ENCODE measurements at places on chromosomes 7 and 10.

DNA sequence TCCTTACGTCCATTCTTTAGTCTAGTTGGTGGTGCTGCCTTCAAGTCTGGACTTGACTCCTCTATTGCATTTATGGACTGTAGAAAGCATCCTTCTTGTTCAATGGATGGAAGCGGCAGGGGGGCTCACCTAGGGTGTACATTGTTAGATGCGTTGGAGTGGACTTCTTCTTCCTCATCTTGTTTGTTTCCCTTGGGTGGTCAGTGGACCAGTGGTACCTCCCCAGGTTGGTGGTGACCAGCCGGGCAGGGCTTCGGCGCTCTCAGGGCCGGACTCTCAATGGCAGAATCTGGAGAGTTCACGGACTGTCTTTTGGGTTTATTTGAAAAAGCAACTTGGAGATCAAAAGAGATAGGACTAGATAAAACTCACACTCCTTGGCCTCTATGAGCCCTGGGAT, 6.2 kb upstream of the BTBD16 start:
- no peak for DNase-seq

- DNase-seq = no peak
These were observed 4.0 kb upstream of the SVOPL start for GRCh38 chr7:138705167-138705566.

DNA sequence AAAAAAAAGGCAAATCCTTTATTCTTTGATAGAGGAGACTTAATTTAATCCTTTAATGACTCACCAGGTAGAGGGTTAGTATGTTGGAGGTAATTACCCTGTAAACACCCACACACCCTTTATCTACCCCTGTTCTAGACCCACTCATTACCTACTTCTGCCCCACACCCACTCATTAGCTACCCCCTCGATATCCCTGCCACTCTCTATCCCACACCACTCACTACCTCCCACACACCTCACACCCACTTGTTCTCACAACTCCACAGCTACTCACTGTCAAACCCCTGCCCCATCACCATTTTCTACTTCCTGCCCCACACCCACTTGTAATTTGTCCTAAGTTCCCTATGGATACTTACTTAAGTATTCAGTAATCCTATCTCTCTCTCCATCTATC, 49.7 kb downstream of the SEC61G start:
- no peak for DNase-seq

DNA sequence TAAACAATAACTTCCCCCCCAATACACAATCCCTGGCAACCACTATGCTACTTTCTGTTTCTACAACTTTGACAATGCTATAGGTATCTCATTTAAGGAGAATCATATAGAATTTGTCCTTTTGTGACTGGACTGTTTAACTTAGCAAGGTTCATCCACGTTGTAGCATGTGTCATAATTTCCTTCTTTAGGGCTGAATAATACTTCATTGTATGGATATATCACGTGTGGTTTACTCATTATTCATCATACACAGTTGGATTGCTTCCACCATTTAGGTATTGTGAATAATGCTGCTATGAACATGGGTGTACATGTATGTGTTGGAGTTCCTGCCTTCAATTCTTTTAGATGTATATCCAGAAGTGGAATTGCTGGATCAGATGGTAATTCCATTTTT, 111.0 kb downstream of the LMBR1 start:
- no peak for DNase-seq

GRCh38 chr7:4073750-4074149, 608.3 kb upstream of the FOXK1 start:
- DNase-seq = no peak

GRCh38 chr10:66639371-66639770, 286.5 kb upstream of the LRRTM3 start:
- DNase-seq = no peak

DNA sequence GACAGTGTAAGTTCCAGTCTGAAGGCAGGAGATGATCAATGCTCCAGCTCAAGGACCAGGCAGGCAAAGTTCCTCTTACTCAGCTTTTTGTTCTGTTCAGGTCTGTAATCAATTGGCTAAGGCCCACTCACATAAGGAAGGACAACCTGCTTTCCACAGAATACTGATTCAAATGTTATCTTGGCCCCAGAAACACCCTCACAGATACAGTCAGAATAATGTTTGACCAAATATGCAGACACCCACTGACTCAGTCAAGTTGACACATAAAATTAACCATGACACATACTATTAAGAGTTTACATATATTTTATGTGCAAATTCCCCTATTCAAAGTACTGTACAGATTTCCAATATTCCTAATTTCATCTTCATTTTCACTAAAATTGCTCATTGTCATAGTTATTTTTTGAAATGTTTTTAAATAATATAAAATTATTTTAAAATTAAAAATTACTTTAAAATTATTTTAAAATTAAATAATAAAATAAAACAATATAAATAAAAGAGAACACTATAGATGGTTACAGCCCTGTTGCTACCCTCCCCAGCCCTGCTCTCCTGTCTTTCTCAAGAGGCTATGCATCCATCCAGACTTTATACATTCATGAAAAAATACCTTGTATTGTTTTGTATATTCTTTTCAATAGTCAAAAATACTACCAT, 59.4 kb downstream of the RAB11FIP2 start:
- no peak for DNase-seq

GRCh38 chr10:85851325-85851724, 515.3 kb downstream of the GRID1 start:
- no peak for DNase-seq

DNA sequence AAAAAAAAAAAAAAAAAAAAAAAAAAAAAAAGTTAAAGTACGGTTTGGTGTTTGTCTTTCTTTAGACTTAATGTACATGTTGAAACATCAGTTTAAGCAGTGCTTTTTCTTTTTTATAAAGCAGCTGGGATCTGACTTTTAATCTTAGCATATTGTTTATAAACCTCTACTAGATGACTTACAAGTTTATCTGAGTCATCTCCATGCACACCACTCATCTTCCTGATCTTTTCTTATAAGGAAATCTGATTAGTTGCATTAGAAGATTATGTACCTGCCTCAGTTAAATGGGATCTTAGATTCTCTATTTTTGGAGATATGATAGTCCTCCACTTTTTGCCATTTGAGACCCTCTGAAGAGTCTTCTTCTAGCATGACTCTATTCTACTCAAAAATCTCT, 391.9 kb upstream of the LRGUK start:
- no peak for DNase-seq

DNA sequence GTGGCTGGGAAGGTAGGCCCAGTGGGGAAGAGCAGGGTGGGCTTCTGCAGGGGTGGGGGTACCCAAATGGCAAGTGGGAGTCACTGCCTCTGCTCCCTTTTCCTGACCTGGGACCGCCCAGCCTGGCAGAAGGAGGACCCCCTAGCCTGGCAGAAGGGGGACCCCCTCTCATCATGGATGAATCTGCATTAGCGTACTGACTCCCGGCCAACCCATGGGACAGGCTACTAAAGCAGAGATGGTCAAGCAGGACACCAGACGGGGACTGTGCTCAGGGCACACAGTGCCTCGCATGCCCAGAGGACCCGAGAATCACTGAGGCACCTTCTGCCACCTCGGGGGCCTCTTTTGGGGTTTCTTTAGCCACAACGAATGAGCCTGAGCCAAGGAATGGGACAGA, 577.5 kb downstream of the GLRX3 start:
- DNase-seq = no peak
